Stimulated activated CD8-positive, alpha-beta memory T cell treated with anti-CD3 and anti-CD28 coated beads, Interleukin-4, amount 100 ng/mL, for 1 hour (primary cell): ENCODE measurements at places on chromosomes 6 and 20.

GRCh38 chr6:12291071-12291838 lies 1.1 kb downstream of the EDN1 start:
- no peak for DNase-seq

- DNase-seq, result no peak
These were observed 44.9 kb downstream of the ZNF334 start for GRCh38 chr20:46468508-46468907.

DNA sequence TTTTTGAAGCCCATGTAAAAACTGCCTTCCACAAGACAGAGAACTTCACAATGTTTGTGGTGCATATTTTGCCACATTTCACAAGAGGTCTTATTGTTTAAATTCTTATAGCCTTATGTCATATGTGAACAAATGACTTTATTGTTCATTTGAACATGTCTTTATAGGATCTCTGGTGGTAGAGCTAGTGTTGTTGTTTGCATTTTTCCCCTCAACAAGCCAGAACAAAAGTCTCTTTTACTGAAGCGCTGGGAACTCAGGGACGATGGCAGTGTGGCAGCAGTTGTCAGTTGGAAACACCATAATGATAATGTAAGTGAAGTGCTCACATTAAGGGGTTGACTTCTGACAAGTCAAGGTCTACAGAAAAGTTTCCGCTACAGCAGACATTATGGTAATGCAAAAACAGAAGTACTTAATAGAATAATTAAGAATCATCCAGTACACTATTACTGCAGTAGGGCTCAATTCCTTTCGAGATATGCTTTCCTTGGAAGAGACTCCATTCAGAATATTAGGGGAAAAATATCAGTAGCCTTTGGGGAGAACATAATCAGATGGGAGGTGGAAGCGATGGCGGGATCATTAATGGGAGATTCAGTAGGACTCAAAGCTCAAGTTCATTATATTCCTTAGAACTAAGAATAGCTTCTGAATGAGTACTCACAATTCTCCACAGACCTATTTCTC lies 180.0 kb downstream of the GJA10 start:
- DNase-seq, result no peak

DNA sequence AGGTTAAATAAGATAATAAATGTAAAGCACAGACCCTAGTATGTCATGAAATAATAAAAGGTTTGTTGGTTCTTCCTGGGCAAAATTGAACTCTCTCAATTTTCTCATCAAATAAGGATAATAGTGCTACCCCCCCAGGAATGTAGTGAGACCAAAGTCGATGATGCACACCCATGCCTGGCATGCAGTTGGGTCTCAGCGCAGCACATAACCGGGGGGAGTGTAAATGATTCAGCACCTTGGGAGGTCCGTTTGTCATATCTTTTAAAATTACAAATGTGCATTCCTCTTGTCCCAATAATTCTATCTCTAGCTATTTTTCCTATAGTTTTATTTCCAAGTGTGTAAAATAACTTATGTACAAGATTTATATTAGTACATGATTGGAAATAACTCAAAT lies 31.3 kb upstream of the CCDC167 start:
- no peak for DNase-seq

GRCh38 chr6:139468178-139468819 lies 93.9 kb upstream of the CITED2 start:
- no peak for DNase-seq

GRCh38 chr6:169640351-169640852 lies 61.4 kb downstream of the WDR27 start:
- no peak for DNase-seq

- no peak for DNase-seq
These were observed 41.4 kb downstream of the MAP7 start for GRCh38 chr6:136508725-136509392.

DNA sequence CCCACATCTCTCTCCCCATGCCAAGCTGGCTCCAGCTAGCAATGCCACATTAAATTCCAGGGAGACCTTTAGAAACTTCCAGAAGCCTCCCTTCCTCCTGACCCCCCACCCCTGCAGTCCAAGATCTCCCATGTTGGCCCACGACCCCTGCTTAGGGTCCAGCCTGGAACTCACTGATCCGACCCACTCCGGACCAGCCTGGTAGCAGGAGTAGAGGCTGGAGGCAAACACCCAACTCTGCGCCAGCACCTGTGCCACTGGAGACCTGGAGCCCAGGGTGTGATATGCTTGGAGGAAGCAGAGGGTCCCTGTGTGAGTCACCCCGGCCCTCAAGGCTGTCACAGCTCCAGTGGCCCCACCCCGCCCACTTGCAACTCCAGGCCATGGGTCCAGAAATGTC lies 3.3 kb upstream of the ULBP1 start:
- no peak for DNase-seq

DNA sequence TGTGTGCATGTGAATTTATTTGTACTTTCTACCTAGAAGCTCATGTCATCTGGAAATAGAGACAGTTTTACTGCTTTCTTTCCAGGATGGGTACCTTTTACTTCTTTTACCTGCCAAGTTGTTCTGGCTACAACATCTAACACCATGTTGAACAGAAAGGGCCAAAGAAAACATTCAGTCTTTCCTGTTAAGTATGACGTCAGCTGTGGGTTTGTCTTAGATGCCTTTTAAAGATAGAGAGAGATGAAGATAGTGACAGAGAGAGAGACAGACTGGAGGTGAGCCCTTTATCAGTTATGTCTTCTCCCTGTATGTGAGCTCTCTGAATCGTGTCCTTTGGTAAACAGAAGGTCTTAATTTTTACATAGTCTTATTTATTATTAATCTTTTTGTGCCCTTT lies 3.4 kb upstream of the DACT2 start:
- DNase-seq, result no peak

DNA sequence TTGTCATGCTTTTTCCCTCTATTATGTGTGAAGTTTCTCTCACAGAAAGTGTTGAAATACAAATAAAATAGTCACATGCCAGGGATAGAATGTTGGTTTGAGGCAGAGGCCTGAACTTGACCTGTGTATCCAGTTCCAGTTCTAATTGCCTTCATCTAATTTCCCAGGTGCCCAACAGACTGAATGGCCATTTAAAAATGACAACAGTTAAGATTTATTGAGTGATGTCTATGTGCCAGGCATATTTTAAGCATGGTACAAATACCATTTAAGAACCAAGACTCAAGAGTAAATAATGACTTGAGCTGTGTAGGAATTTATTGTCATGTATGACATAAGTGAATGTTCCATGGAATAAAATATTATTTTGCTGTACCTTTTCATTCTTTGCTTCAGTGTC lies 87.6 kb upstream of the EMILIN3 start:
- DNase-seq, result no peak

- DNase-seq, result no peak
These were observed 203.0 kb downstream of the FARS2 start for GRCh38 chr6:5464099-5464885.

DNA sequence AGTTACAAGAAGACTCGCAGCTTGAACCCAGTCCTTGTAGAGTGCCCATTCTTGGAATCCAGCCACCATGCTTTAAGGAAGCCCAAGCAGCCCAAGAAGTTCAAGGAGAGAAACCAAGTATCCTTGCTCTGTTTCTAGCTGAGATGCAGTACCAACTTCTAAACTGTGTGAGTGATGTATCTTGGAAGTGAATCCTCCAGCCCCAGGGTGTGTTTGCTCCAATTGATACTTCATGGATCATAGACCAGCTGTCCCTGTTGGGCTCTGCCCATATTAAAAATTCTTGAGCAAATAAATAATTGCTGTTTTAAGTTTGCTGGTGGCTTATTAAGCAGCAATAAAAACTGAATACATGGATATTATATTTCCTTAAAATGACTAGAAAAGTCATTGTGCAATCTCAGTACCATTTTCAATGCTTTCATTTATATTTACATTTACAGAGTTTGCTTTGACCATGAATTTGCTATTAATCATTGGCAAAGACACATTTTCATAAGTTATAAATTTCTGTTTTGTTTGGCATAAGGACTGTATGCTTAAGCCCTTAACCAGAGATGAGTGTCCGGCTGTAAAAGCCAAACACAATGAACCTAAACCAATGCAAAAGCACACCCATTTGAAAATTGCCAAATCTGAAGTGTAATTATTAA lies 9.2 kb downstream of the SPTLC3 start:
- DNase-seq, result no peak

DNA sequence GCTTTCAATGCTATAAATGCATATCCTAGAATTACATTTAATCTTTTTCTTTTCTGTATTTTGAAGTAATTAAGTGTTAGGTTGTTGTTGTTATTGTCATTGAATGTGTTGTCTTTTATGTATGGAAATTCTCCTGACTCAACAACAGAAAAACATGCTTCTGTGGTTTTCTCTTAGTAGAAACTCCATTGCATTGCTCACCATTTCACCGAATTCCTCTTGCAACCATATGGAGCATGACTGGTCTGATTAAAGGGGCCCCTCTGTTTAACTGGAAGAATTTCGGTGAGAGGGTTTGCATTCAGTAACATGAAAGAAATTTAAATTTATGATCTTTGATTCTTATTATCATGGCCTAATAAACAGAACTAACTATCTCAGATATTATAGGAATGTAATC lies 454.3 kb upstream of the JARID2 start:
- no peak for DNase-seq

- DNase-seq, result no peak
These were observed 1058.6 kb upstream of the FLRT3 start for GRCh38 chr20:15396026-15396425.

GRCh38 chr6:24721461-24722215 lies 2.7 kb upstream of the C6orf62 start:
- no peak for DNase-seq

- DNase-seq, result no peak
These were observed 110.1 kb downstream of the ASXL1 start for GRCh38 chr20:32468313-32468640.

GRCh38 chr6:111989743-111990142 lies 64.2 kb upstream of the CCN6 start:
- DNase-seq, result no peak

GRCh38 chr20:1272368-1273100 lies 6.4 kb downstream of the SNPH start:
- DNase-seq, result no peak

DNA sequence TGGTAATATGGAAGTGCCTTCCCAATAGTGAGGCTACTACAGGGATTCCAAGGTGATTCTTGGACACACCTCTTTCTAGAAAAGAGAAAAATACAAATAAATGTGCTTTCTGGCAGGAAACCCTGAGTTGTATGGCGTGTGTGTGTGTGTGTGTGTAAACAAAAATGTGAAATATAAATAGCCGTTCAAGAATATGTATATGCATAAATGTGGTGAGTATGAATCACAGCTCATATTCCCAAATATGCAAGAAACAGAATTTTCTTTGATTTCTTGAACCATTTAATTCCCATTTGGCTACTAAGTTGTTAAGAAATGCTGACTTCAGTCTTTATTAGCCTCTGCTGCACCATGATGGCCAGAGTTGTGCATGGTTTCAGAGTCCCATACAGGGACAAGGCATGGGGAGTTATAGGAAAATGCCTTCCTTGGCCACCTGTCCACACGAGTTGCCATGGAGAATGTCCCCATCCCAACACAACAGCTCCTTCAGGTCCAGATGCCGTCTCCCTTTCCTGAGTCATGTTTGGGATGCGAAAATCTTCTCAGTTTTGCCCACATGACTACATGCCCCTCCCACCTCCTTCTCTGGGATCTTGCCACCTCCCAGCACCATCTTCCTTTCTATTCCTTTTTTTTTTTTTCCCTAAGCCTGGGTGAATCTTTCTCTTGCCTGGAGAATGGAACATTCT lies 312.4 kb upstream of the ECI2 start:
- DNase-seq, result no peak

GRCh38 chr6:4802312-4802935 lies 26.2 kb downstream of the CDYL start:
- no peak for DNase-seq

DNA sequence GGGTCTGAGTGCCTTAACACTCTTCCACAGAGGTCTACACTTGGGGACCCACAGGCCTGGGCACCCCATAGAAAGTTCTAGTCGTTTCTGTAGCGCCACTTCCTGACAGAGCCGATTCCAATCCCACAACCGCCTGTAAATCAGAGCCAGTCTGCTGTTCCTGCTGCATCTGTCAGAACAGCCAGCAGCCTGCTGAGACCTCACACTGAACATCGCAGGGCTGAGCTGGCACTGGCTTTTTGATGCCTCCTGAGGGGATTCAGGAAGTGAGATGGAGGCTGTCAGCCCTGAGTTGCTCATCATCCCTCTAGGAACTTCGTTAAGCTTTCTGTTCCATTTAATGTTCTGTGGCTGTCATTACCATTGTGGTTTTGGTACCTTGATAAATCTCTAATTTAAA lies 48.9 kb downstream of the DCBLD1 start:
- no peak for DNase-seq

GRCh38 chr20:62528983-62529891 lies 53.4 kb upstream of the GATA5 start:
- DNase-seq, result no peak

DNA sequence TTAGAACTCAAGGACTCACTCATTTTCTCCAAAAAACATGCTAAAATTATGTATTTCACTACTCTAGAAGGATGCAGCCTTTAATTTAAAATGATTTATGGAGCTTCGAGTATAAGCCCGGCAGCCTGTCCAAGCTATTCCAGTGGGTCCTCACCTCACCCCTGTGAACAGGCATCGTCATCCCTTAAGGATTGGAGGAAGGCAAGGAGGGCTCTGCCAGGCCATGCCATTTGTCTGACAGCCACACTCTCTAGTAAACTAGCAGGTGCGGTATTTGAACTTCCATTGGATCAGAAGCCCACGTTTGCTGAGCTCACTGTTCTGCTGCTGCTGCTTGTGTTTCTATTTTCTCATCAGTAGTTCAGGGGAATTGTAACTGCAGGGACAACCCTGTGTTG lies 39.8 kb upstream of the NAA20 start:
- no peak for DNase-seq

GRCh38 chr6:136341367-136341766 lies 51.7 kb upstream of the BCLAF1 start:
- DNase-seq, result no peak

DNA sequence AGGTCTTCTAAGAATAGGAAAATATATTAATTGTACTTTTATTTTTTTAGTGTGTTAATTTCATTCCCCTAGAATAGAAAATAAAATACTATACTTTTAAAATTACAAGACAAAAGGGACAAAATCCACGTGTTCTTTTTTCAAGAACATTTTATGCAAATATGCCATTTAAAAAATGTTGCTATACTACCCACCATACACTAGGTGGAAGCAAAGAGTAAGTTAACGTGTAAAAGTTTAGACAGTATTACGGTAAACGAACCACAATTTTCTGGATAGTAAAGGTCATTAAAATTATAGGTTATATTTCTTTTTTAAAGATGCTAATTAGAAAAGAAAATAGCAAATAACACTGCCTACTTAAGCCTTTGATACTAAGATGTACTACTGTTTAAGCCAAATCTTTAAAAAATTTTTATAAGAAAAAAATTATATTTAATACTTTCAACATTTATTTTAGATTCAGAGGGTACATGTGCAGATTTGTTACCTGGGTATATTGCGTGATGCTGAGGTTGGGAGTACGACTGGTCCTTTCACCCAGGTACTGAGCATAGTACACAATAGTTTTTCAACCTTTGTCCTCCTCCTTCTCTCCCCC lies 287.6 kb downstream of the PHF3 start:
- DNase-seq, result no peak

GRCh38 chr6:1503811-1504210 lies 105.9 kb upstream of the FOXC1 start:
- no peak for DNase-seq

GRCh38 chr6:12077021-12077710 lies 65.1 kb downstream of the HIVEP1 start:
- DNase-seq, result no peak
